Activated CD8-positive, alpha-beta memory T cell treated with anti-CD3 and anti-CD28 coated beads, Interleukin-2, amount 50 U/mL, for 48 hours (primary cell): ENCODE measurements at places on chromosomes 3 and 15.
A peak's percentile ranks its signal among the peaks of the same experiment; 100 is the strongest.

GRCh38 chr3:46998121-46998851 lies 18.8 kb downstream of the NBEAL2 start:
- DNase-seq: peak; percentile 88

- DNase-seq: no peak
Observed at GRCh38 chr3:138165061-138165460, 9.7 kb downstream of the DBR1 start.

DNA sequence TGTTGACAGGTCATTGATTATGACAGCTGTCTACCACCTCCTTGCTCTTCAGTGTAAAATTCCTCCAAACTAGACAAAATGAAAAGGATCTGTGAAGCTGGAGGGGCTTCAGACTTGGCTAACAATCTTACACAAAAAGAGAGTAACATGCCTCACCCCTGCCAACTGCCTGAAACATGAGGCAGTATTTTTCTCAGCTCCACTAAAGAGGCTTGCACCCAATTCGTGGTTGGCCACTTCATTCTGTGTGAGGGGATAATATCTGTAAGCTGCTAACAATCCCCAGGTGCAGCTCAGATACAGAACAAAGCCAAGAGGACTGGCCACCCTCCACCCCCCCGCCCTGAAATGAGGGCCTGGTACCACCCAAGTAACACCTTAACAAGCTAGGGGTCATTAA lies 2.8 kb downstream of the MB21D2 start:
- DNase-seq: no peak

- no peak for DNase-seq
Observed at GRCh38 chr3:137242836-137243400, 285.1 kb downstream of the IL20RB start.

- DNase-seq: no peak
Observed at GRCh38 chr3:146262371-146263110, 11.6 kb upstream of the PLSCR4 start.

- peak; percentile 89 for DNase-seq
Observed at GRCh38 chr15:51971375-51972133, at the start of gene LEO1. Gene LEO1, minus strand, starts transcription at chr15:51971778. Its CDS starts 33 bp downstream, at chr15:51971745.

DNA sequence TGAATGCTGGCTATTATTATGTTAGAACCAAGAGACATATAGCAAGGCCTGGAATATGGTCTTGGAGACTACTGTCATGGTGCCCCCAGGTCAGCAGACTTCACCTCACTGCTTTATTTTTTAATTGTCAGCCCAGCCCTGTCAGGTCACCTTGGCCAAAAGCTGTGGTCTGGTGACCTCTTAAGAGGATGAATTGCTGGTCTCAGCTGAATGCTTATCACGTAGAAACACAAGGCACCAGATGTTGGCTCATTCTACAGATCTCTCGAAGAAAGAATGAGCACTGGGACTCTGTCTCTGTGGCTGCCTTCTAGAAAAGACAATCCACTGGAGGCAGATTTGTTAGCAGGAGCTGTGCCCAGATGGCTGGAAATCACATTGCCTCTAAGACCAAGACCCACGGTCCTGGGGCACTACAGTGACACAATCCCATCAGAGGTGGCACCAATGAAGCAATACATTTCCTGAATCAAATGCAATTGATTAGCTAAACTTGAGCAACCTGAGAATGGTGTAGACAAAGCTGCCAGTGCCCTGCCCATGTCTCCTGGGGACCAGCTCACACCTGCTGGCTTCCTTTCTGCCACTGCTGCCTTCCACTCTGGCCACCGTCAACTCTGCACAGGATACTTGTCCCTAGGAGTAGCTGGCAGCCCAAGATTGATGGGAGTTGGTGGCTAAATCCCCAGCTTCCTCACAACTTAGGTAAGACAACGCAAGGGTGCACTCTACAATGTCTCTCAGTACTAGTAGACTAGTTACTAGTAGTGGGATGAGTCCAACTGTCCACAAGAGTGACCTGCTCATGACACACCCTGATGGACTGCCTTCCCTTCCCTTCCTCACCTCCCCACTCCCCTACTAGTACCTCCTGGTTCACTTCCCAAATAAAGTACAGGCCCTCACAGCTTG lies 384.9 kb upstream of the PROK2 start:
- no peak for DNase-seq

DNA sequence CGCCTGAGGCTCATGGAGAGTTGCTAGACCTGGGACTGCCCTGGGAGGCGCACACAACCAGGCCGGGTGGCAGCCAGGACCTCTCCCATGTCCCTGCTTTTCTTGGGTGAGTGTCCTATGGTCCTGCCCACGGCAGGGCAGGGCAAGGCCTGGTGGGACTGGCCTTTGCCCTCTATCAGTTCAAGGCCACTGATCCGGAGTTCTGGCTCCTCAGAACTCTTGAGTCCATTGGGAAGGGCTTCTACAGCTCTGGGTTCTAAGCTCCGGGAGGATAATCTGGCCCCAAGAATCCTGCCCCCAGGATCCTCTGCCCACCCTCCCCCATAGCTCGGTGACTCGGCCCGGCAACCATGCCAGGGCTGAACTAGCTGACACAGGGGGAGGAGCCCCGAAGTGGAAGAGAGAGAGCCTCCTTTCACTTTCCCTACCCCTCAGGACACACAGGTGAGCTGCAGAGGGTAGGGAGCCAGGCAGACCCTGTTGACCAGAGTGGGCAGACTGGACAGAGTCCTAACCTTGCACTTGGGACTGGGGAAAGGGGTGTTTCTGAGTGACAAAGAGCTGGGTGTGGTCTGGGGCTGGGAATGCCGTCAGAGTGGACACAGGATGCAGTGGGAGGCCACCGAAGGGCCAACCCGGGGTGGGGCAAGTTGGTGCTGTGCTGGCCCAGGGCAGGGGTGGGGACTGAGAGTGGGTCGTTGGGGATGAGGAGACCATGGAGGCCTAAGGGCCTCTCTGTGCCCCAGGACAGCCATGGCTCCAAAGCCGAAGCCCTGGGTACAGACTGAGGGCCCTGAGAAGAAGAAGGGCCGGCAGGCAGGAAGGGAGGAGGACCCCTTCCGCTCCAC lies 664 bp downstream of the PARP3 start:
- DNase-seq: peak; percentile 77

- DNase-seq: no peak
Observed at GRCh38 chr3:161484226-161484625, 12.4 kb upstream of the OTOL1 start.

- no peak for DNase-seq
Observed at GRCh38 chr3:105765308-105765639, 103.5 kb downstream of the CBLB start.

GRCh38 chr3:15277861-15278500 lies 54.4 kb downstream of the SH3BP5 start:
- no peak for DNase-seq

GRCh38 chr15:101390462-101390861 lies 95.4 kb upstream of the SNRPA1 start:
- DNase-seq: no peak

DNA sequence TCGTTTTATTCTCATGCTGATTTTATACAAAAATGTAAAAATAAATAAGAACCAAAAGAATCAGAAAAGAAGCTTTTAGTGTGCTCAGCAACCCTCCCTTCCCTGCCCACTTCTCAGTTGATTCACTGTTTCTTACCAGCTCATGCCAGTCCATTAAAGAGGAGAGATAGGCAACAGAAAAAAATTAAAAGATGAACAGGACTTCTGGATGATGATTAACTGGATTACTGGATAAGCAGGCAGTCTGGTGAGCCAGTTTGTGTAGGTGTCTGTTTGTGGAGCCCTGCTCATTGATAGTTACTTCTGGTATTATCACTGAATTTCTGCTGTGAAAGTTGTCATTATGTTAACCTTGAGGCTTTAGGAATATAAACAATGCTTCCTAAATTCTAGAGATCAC lies 15.1 kb upstream of the GPR171 start:
- DNase-seq: no peak

DNA sequence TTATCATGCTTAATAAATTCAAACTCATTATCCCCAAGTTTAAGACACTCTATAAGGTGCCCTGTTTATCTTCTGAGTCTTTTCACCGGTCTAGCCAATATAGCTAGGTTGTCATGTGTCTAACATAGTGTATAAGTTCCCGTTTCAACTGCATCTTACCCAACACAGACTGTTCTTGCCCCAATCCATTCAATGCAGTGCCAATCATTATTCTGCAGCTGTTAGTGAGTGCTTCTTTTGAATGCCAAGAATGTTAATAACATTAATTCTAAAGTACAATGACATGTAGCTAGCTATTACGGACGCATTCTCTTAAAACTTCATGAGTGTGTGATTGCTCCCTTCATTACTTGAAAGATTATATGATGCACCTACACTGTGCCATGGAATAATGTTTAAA lies 646.4 kb upstream of the NR2F2 start:
- DNase-seq: no peak

DNA sequence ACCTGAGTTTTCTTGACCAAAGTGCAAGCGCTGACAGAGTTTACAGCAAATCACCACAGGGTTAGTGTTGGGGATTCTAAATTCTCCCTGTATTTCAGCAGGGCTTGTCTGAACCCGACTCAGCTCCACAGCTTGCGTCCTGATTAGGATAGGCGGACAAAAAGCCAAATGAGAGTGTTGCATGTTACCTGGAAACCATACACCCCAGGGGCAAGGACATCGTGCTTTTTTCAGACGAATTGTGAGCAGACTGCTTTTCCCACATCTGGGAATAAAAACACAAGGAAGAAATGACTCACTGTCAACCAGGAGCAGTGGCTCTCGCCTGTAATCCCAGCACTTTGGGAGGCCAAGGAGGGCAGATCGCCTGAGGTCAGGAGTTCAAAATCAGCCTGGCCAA lies 3.0 kb downstream of the DZIP1L start:
- DNase-seq: no peak

DNA sequence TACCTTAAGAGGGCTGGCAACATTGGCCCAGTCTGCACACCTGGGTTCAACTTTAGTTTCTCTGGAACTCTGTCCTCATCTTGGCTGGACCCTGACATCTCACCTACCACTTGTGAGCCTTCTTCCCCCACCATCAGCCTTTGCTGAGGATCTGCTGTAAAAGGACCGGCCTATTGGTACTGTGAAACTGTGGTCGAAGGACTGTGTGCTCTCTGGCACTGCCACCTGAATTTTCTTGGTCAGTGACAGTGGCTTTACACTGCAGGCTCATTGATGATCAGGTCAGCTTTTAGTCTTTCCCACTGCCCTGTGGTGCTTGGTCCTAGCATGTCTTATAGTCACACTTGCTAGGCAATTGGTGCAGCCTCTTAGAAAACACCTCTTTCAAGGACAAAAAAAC lies 86.9 kb downstream of the PEX5L start:
- DNase-seq: no peak

DNA sequence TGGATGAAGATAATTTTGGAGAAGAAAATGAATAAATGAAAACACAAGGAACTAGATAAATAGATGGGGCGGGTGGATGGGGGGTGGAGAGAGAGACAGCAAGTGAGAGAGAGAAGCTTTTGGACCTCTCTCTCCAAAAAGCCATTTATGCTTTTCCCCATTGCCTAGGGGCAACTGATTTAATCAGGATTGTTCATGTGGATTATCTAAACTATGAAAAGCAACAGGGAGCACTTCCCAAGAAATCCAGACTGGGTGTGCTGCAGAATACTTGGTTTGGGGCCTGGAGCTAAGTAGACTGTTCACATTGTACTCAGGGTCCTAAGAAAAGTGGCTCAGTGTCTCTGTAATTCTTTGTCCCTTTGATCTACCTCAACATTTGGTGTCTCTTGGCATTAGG lies 367.0 kb downstream of the TIGIT start:
- DNase-seq: no peak

DNA sequence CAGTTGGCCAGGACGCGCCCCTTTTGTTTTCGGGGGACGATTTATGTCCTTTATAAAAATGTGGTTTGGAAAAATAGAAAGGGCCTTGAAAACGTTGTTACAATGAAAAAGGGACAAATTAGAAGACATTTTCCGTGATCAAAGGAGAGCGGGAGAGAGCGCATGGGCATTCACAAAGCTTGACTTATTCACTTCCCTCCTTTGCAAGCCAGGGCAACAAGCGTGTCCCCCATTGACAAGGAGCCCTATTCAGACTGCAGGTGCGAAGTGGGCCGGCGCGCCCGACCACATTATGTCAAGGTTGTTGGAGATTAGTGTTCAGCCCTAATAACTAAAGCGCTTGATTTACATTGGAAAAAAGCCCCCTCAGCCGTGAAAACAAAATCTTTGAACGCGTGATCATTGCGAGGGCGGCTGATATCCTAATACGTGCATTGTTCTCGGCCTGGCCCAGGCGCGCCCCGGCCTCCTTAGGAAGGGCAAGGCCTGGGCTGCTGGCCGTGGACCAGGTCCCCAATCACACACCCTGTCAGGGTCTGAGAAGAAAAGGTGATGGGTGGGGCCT lies 25.9 kb downstream of the ZIC4 start:
- no peak for DNase-seq

DNA sequence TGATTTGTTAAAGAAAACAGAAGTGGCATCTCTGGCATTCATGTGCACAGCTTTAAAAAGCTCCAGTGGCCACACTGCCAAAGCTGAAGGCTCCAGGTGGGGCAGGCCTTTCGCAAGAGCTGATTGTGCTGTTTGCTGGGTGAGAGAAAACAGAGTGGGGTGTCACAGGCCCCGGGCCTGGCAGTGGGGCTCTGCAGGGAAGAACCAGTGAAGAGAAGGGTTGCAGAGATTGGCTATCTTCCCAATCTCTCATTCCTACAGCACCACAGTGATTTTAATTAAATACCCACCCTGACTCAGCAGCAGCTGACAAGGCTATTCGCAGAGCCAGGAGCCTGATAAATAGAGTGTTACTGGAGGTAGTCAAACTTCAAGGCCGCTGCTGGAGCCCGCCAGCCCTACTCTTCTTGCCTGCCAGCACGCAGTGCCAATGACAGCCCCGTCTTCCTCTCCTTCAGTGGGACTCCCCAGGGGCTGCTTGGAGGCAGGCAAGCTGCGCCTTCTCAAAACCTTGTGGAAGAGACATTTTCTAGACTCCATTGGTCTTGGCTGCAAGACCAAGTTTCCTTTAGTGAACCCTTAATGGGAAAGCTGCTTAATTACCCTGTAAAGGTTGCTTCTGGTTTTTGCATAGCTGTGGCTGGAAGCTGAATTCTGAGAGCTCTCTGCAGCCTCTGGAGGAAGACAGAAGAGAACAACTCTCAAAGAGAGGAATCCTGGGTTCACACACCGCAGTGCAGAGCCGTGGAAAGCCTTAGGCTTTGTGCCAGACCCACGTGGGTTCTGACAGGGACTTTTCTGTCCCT lies 225.8 kb upstream of the SLCO3A1 start:
- DNase-seq: no peak

DNA sequence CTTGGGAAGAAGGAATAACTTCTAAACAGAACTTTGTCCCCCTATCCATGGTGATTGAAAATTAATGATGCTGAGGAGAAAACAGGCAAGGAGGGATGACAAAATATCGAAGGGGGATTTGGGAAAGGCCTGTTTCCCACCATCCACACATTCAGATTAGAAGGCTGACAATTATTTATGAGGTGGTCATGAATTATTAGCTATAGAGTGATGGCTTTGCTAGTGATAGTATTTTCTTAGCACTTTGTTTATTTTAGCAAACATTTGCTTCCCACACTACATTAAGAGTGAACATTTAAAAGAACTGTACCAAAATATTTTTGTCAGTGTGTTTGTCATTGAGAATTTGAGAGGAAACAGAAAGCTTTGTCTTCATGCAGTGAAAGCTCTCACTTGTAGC lies 172.6 kb upstream of the PDZRN3 start:
- DNase-seq: no peak

GRCh38 chr3:196868297-196868661 lies 559 bp downstream of the SENP5 start:
- peak; percentile 55 for DNase-seq
